ENCODE measurements at places on chromosomes 6 and 20.
A peak's percentile ranks its signal among the peaks of the same experiment; 100 is the strongest.

DNA sequence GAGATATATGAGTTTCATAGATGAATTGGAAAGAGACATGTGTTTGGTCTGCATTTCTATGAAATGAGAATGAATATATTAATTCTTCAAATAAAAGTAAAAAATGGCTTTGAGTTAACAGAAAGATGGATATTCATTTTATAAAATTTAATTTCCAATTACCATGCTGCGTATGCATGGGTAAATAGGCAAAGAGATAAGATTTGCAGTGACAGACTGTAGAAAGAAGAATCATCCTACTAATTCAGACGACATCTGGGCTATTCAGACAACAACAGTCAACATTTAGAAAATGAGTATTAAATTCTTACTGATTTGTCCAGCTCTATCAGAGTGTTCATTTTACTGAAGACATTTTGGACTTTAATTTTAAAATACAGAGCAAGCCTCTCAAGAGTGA, 602.2 kb upstream of the NRSN1 start:
- no peak for DNase-seq

DNA sequence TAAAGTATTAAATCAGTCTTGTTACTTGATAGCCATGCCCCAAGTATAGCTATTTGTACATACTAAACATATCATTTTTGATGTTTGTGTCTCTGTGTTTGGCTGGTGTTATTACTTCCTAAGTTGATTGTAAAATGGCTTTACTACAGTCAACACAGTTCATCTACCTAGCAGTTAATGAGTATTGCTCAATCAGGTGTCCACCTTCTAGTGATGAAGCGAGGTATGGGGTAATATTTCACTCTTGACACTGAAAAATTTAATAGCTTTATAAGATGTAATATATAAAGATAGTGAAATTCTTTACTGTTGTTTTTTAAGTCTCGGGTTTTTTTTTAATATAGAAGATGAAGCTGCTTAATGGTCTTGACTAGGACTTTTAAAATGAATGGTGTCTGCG, 18.9 kb downstream of the TMEM14A start:
- DNase-seq: no peak

DNA sequence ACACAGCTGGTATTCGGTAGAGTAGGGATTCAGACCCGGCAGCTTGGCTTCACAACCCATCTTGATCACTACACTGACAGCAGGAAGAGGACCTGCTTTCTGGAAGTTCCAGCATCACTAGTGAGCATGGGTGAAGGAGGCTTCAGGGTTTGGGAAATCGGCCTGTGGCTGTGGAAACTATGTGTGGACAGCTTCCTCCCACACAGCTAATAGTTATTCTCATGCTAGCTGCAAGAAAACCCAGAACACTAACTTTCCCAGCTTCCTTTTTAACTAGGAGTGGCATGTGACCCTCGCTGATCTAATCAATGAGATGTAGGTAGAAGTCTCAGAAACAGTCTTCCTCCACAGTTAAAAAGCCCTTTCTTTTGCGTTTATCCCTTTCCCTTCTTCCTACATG, 36.3 kb upstream of the SIRPA start:
- no peak for DNase-seq

GRCh38 chr6:142481466-142481865, 179.7 kb downstream of the ADGRG6 start:
- DNase-seq: no peak

GRCh38 chr20:38534756-38535155, 46.2 kb upstream of the ADIG start:
- DNase-seq: no peak

DNA sequence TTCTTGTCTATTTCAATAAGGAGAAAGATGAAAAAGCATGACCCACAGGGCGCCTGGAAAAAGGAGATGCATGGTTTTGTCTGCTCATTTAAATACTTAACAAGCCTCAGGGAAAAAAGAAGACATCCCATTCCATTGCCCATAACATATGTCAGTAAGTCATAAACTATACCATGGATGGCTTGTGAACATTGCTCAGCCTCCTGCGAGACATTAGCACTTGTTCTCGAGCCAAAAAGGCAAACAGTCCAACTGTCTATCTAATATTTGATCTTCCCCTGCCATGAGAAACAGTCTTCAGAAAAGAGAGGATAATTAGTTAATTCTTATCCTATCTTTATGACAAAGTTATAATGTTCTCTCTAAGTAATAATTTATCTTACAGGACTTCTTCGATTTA, 527.4 kb downstream of the HACE1 start:
- no peak for DNase-seq

DNA sequence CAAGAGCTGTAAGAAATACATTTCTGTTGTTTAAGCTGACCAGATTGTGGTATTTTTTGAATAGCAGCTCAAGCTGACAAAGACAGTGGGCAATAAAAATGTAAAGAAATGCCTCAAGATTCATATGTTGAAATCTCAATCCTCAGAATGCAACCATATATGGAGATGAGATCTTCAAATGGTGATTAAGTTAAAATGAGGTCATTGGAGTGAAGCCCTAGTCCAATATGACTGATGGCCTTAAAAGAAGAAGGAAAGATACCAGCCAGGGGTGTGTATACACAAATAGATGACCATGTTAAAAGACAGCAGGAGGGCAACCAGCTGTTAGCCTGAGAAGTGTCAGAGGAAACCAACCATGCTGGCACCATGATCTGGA, 7.1 kb upstream of the DDO start:
- no peak for DNase-seq

- no peak for DNase-seq
These were observed 11.2 kb downstream of the BCL2L1 start for GRCh38 chr20:31711179-31712111.

DNA sequence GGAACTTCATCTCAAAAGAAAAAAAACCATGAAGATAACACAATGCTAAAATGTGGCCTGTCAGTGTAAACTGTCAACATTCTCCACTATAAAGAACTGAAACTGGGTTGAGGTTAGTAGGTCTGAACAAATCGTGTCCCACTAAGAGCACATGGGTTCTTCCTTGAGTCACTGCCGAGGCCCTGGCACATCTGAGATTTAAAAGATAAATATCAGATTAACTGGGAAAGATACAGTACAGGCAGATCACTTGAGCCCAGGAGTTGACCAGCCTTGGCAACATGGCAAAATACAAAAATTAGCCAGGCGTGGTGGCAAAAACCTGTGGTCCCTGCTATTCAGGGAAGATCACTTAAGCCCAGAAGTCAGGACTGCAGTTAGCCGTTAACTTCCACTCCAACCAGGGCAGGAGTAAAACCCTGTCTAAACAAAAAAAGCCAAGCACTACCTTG, 5.6 kb downstream of the EEF1A1 start:
- DNase-seq: no peak

- no peak for DNase-seq
These were observed 256.7 kb upstream of the RAB32 start for GRCh38 chr6:146286961-146287360.

DNA sequence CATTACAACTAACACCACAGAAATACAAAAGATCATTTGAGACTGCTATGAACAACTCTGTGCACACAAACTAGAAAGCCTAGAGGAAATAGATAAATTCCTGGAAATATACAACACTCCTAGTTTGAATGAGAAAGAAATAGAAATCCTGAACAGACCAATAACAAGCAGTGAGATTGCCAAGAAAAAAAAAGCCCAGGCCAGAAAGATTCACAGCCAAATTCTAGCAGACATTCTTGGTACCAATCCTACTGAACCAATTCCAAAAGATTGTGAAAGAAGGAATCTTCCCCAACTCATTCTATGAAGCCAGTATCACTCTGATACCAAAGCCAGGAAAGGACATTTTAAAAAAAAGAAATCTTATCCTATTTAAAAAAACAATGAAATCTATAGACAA, 7.0 kb upstream of the CDK19 start:
- no peak for DNase-seq

- no peak for DNase-seq
These were observed 48.3 kb downstream of the AKAP7 start for GRCh38 chr6:131183427-131184095.

DNA sequence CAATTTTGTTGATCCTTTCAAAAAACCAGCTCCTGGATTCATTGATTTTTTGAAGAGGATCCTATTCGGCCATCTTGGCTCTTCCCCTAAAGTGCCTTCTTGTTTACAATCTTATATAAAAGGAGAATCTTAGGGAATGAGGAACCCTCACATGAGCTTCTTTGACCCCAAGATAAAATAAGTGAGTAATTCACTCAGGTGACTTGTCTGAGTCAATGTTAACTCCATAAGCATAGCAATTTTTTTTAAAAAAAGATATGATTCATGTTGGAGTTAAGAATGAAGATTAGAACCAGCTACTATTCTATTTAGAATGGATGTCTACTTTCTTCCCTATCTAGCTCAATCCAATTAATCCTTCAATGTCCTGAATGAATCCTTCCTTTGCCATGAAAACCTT, 21.0 kb downstream of the WASF1 start:
- DNase-seq: no peak

- peak; percentile 77 for DNase-seq
These were observed 272.0 kb downstream of the SMOC2 start for GRCh38 chr6:168712993-168713392.

- no peak for DNase-seq
These were observed 280.1 kb upstream of the RGS17 start for GRCh38 chr6:153411070-153411648.

GRCh38 chr6:133701633-133702331, 187.1 kb upstream of the TCF21 start:
- no peak for DNase-seq

DNA sequence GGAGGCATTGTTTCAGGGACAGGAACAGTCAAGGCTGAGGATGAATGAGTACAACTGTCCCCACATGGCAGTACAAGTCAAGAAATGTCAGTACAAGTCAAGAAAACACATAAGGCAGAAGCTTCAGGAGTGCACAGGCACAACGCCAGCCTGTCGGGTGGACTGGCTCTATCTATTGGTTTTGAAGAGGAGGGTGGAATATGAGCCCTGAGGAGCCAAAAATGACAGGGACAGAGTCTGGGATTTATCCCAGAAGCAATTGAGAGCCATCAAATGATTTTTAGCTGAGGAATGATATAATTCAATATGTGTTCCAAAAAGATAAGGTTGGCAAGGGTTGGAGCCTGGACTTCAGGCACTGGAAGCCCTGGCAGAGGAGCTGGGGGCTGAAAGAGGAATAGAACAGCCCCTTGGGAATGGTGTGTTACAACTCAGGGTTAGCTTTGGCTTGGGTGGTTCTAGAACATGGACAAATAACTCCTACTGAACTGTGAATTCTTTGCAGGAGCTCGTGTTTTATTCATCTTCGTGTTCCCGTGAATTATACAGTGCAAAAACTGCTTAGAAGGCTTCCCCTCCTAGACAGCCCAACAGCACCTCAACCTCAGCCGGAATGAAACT, 425.7 kb upstream of the ARID1B start:
- no peak for DNase-seq

- DNase-seq: no peak
These were observed 15.0 kb upstream of the IFNGR1 start for GRCh38 chr6:137233911-137234863.

DNA sequence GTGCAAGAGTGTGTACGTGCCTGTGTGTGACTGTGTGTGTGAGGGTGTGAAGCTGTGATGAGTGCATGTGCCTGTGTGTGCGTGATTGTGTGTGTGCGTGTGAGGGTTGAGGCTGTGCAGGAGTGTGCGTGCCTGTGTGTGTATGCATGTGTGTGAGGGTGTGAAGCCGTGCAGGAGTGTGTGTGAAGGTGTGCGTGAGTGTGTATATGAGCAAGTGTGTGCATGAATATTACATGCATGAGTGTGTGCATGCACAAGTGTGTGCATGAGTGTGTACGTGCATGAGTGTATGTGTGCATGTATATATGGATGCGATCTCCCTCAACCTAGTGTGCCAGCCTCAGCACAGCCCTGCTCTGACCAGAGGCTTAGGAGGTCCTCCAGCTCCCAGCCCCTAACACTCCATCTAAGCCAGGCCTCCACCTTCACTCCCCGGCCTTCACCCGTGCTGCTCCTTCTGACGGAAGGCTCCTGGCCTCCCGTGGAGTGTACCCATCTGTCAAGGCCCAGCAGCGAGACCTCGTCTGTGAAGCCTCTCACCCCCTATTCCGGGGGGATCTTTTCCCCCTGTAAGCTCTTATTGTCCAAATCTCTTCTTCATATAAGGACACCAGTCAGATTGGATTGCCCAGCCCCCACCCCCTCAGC, 19.9 kb upstream of the PHACTR3 start:
- no peak for DNase-seq

DNA sequence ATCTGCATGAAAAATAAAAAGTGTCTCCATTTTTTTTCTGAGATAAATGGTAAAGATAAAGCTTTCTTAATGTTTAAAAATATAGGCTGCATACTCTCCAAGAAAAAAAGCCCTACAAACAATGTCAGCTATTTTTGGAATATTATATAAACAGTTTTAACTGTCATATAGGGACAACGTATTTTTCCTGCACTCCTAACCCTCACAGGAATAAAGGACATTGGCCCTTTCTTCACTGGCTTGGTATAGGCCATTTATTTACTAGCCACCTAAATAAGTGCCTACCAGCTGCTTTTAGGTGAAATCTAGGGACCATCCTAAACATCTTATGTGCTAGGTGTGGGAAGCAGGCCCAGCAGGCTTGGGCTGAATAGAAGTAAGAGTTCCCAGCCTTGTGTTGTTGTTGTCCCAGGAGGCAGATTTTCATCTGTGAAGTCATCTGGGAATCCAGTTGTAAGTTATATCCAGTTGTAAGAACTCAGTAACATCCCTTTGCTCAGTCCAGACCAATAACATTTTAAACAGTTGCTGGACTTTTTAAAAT, 21.3 kb downstream of the FOXO3 start:
- no peak for DNase-seq

DNA sequence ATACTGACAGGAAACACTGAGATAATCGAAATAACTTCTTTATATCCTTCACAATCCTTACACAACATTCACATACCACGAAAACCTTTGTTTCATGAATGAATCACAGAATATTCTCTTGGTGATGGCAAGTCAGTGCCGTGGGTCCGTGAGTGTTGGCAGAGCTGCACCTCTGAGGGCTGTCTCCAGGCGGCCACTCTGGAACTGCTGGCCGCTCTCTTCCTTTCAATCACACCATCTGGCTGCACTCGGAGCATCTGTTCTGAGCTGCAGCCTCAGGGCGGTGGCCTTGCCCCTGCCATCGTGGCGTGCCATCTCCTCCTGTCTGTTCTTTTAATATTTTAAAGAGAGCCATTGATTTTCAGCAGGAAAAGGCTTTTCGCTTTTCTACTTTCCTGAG, 129.4 kb upstream of the AFDN start:
- DNase-seq: no peak

GRCh38 chr20:20731000-20731944, 18.8 kb upstream of the RALGAPA2 start:
- no peak for DNase-seq
